ENCODE measurements at places on chromosomes 1 and 21. TPM values are rescaled to one million over a fixed set of nuclear protein-coding genes. Genes with fewer than 3 reads are reported as not detected.

DNA sequence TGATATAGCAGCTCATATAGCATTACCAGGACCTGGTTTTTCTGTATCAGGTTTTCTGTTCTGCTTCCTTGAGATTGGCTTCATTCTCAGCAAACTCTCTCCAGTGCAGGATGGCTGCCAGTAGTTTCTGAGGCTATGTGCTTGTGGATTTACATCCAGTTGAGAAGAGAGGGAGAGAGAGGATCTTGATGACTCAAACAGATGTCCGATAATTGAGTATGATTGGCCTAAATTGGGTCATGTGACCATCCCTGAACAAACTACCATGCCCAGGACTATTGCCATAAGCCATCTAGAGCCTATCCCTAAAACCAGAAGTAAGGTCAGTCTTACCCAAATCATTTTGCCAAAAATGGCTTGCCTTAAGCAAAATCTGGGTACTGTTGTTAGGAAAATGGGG lies 18.1 kb upstream of the PSMA5 start:
- peaks cover 87% of the 10 kb centered on the region for H3K27me3 ChIP-seq
- no peak for DNase-seq
- no peaks in the 10 kb centered on the region for H3K4me1 ChIP-seq
- no peak overlapping the region for H3K27ac ChIP-seq
- no peaks in the 10 kb centered on the region for H3K36me3 ChIP-seq

The BARHL2 gene
- total RNA-seq = not detected

- DNase-seq = no peak
- H3K36me3 ChIP-seq = no peaks in the 10 kb centered on the region
- no peak overlapping the region for H3K27ac ChIP-seq
- H3K27me3 ChIP-seq = no peaks in the 10 kb centered on the region
Observed at GRCh38 chr21:33670076-33670978, 28.0 kb downstream of the ITSN1 start.

DNA sequence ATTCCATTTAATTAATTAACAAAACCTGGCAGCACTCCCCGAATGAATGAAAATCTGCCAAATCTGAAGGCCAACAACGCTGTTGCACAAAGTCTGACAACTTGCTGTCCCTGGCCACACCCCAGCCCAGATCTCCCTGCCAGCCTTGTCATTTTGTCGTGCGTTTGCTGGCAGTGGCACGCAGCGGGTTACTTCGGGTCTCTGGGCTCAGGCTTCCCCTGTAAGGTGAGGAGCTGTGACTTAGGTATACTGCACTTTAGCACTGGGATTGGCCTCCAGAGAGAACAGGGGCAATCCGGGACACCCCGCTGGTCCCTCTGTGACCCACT lies 34.3 kb upstream of the SIM2 start:
- DNase-seq = no peak
- H3K4me1 ChIP-seq = peaks cover 12% of the 10 kb centered on the region

- no peaks in the 10 kb centered on the region for H3K36me3 ChIP-seq
- peaks cover 11% of the 10 kb centered on the region for H3K27me3 ChIP-seq
- peak; percentile 77 for DNase-seq
- H3K4me3 ChIP-seq = no peak overlapping the region
Observed at GRCh38 chr1:179079113-179079761, 2.6 kb upstream of the TOR3A start.

- DNase-seq = no peak
- no peaks in the 10 kb centered on the region for H3K27me3 ChIP-seq
- no peak overlapping the region for H3K27ac ChIP-seq
- no peaks in the 10 kb centered on the region for H3K4me1 ChIP-seq
Observed at GRCh38 chr1:152968248-152968647, 2.2 kb upstream of the SPRR4 start.

DNA sequence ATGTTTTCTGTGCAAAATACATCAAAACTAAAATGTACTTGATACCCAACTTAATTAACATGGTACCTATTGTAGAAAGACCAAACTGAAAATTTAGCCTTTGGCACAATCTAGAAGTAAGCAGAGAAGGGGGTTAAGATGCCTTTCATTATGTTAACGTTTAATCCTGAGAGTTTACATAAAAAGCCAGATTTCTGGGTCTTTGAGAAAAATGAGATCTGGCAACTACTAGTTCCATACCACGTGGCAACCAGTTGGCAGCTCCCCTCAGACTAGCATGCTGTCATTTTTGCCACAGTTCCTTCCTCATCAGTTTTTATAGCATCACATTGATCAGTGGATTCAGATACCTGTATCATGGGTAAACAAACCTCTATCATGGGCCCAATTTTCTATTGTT lies 1.5 kb downstream of the RO60 start:
- no peaks in the 10 kb centered on the region for H3K27me3 ChIP-seq
- H3K27ac ChIP-seq = no peak overlapping the region
